CD4-positive, alpha-beta memory T cell (primary cell): ENCODE measurements at places on chromosomes 7 and 10. TPM values are rescaled to one million over a fixed set of nuclear protein-coding genes. Genes with fewer than 3 reads are reported as not detected.

Gene FGFR2
- not detected for polyA plus RNA-seq

Gene KCND2
- not detected for polyA plus RNA-seq

Gene GPR146
- polyA plus RNA-seq: 10.0 TPM

Gene PON3
- not detected for polyA plus RNA-seq

Gene IFIT1B
- not detected for polyA plus RNA-seq

Gene TBC1D12
- polyA plus RNA-seq: not detected

Gene UBE2H
- polyA plus RNA-seq: 45.8 TPM

Gene LBX1
- polyA plus RNA-seq: not detected

Gene ZNF365
- polyA plus RNA-seq: 4.9 TPM

Gene ANXA8
- polyA plus RNA-seq: not detected

Gene UCMA
- polyA plus RNA-seq: not detected

Gene GATA3
- 64.8 TPM for polyA plus RNA-seq

Gene LFNG
- polyA plus RNA-seq: 0.09 TPM

DNA sequence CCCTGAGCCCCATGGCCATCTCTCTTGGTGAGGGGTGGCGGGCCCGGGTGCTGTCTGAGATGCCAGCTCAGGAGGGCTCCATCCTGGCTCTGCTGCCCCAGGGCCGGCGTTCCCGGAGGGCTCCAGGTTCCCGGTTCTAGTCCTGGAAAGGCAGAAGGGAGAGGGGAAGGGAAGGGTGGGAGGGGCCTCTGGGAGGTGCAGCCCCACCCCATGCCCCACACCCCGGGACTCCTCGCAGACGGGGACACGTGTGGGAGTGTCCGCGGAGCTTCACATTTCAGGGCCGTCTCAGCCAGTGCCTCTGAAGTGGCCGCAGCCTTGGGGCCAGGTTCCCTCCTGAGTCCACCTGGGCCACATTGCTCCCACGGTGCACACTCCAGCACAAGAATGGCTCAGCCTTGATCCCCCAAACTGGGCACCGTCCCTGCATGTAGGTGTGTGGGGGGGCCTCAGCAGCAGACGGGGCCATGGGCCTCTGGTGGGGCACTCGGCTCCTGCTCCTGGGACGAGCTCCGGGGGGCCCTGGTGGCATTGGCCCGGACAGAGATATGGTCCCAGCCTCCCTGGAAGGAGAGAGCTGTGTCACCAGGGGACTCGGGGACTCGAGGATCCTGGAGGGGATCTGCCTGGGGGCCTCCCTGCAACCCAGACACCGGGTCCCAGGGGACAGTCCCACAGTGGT, 5.8 kb downstream of the BHLHA15 start:
- no peak for DNase-seq

GRCh38 chr10:83083831-83084230, 1055.5 kb upstream of the GHITM start:
- DNase-seq: no peak

GRCh38 chr7:112437072-112437471, 13.2 kb upstream of the IFRD1 start:
- DNase-seq: no peak

DNA sequence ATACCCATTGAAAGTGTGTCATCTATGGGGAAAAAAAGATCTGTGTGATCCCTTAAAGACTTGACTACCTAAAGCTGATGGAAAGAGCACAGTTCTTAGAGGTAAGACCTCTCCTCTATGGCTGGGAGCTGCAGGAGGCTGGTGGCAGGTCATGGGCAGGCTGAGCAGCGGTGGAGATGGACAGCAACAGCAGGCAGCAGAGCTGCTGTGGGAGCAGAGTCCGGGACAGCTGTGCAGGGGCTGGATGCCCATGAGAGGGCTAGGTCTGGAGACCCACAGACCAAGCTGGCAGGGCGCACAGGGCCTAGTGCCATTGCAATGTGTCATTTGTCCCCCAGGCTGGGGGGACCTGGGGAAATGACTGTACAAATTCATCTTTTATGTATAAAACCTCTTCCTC, 13.4 kb upstream of the EPHA1 start:
- no peak for DNase-seq

GRCh38 chr10:92957223-92958010, 103.2 kb upstream of the CYP26C1 start:
- DNase-seq: no peak

DNA sequence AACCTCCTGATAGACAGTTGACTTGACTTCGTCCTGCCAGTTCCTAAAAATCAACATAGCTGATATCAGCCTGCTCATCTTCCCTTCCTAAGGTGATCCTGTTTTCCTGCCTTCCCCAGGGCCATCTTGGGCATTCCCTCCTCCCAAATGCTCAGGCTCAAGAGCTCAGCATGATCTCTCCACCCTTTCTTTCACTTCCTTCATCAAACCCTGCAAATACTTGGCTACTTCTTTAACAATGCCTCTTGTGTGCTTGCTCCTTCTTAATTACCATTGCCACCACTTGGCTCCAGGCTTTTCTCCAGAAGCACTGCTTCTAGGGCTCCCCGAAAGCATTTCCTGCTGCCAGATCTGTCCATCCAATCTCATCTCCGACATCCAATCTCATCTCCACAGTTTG, 7.3 kb downstream of the FSCN3 start:
- DNase-seq: no peak

DNA sequence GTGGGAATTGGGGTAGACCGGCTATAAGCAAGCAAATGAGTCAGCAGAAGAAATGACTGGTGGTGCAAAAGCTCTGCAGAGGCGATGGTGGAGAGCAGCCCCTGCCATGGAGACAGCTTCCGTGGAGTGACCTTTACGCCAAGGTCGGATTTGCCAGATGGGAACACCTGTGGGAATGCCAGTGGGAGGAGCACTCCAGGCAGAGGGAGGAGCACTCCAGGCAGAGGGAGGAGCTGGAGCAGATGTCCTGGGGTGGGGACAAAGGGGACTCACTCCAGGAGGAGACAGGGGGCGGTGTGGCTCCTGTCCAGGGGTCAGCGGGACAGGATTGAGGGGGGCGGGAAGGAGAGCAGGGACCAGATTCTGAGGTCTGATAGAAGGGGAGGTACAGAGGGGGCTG, 258.8 kb upstream of the CTBP2 start:
- DNase-seq: no peak

DNA sequence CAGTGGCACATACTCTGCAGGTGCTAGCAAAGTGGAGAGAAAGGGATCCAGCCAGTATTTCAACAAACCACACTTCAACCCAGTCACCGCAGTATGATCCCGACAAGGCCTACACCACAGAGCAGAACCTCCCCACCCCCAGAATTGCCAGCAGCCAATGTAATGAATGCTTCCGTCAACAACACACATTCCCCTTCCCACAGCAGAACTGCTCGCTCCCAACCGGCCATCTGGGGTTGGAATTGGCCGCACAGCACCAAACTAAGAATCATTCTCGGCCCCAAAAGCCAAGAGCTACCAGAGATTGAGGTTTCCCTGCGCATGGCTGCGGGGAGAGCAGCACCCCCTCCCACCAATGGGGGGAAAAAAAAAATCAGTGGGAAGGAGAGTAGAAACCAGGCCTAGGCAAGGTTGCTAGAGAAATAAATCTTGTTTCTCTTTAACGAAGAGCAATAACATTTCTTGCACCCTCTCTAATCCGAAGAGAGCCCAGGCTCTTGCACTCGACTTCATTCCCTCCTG, 1.1 kb downstream of the WASL start:
- DNase-seq: peak; percentile 62

GRCh38 chr7:96388620-96389383, 66.9 kb upstream of the SLC25A13 start:
- DNase-seq: no peak

- peak; percentile 57 for DNase-seq
These were observed 157.4 kb downstream of the ST7 start for GRCh38 chr7:117110480-117111315.

GRCh38 chr7:101333912-101334311, 12.3 kb upstream of the IFT22 start:
- DNase-seq: no peak

- no peak for DNase-seq
These were observed 134.5 kb downstream of the PPP1R3A start for GRCh38 chr7:113784316-113784715.

DNA sequence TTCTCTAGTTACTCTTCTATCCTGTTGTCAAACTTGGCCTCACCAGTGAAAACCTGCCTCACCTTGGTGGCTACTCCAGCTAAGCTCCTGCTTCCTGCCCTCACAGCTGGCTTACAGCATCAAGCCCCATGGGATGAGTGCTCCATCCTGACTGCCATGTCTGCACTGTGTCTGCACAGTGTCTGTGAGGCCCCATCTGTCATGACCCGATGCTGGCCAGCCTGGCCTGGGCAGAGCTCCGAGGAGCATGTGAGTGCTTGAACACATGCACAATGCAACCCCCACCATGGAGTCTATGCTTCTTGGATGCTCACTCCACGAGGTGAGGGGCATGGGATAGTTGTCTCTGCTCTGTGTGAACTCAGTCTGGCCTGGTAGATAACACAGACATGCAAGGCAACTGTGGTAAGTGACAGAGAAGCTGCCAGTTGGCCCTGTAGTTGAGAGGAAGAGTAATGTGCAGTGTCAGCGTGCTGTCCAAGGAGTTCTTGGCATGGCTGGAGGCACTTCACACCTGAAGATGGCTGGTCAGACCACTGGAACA, 207.1 kb upstream of the ZNF32 start:
- DNase-seq: no peak

- no peak for DNase-seq
These were observed 2.4 kb upstream of the C7orf33 start for GRCh38 chr7:148588168-148588567.

- DNase-seq: no peak
These were observed 515 bp downstream of the FASTK start for GRCh38 chr7:151080067-151080521.

- no peak for DNase-seq
These were observed 97.4 kb downstream of the TWIST1 start for GRCh38 chr7:19020062-19020461.

- DNase-seq: no peak
These were observed 91.0 kb downstream of the AKR1D1 start for GRCh38 chr7:138167222-138167621.

DNA sequence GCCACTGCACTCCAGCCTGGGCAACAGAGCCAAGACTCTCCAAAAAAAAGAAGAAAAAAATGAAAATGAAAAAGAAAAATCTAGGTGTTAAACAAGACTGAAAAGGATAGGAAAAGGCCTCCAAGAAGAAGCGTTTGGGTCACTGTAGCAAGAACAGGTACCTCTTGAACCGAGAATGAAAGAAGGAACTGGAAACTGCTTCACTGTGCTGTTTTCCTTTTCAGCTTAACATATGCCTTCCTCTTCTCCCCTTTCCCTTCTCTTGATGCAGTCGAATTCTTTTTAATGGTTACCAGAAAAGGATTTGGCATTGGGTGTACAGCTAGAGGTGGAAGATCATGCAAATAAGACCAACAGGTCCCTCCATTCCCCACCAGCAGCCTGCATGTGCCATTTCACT, 28.1 kb downstream of the LRRC4 start:
- DNase-seq: no peak

GRCh38 chr7:66505009-66505408, 123.7 kb upstream of the KCTD7 start:
- DNase-seq: no peak

GRCh38 chr7:48077423-48077822, 11.6 kb upstream of the UPP1 start:
- DNase-seq: no peak

- no peak for DNase-seq
These were observed 33.2 kb upstream of the DNAAF5 start for GRCh38 chr7:693280-693679.

GRCh38 chr10:33955676-33956075, 621.2 kb upstream of the NRP1 start:
- DNase-seq: no peak

DNA sequence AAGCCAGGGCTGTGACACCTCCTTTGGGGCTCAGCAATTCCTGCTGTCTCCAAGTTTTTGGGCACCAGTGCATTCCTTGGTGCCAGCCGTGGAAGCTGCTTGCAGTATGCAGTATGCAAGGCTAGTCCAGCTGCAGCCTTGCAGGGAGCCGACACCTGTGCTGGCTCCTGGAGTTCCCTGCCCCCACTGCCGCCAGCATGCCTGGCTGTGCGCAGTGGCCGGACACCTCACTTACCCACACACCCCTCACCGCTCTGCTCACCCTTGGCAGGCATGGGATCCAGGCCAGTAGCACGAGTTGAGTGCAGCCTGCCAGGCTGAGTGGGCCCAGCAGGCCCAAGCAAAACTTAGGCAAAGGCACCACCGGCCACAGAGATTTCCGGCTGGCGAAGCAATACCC, 77.4 kb downstream of the SAMD9 start:
- no peak for DNase-seq

DNA sequence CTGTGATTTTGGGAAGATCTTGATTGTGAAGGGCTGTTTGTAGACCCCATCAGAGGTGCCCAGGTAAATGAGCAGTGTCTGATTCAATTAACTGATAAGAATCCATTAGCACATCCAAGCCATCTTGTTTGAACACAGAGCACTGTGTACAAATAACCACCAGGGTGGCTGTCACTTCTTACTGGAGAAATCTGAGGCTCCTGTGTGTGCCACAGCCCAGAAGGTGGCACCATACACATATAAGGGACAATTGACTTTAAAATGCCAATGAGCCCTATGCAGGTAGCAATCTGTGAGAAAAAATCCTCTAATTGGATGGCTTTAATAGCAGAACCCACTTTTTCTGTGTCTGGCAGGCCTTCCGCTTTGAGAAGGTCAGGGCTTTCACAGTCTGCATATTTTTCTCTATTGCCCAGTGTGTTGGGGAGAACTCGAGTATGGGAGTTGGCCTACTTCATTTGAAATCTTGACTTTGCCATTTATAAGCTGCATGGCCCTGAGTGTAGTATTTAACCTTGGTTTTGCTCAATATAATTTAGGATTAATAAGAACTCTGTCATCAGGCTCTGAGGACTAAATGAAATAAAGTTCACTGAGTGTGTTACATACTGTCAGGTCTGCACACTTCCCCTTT, 517.4 kb downstream of the CCSER2 start:
- DNase-seq: no peak

DNA sequence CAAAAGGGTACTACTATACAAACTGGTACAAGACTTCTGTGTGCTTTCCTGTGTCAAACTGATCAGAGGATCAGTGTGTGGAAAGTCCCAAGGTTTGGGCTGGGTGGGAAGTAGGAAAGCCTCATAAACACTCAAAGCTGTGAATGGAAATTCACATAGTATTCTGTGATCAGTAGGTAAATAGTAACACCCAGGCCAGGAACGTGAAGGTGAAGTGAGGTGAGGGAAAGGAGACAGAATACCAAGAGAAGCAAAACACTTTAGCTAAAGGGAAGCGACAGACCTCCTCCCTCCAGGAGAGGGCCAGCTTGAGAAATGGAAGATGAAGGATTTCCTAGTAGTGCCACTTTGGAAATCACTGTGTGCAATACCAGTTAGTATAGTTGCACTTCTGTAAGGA, 451.9 kb downstream of the KCNMA1 start:
- no peak for DNase-seq

- DNase-seq: no peak
These were observed 53.2 kb upstream of the TMEM273 start for GRCh38 chr10:49241385-49241784.
